ENCODE measurements at places on chromosomes 5 and 9.
A peak's percentile ranks its signal among the peaks of the same experiment; 100 is the strongest.

- no peak for DNase-seq
Measured at GRCh38 chr5:92553326-92553725, 1027.7 kb downstream of the NR2F1-AS1 start.

GRCh38 chr9:92846662-92847145, 31.1 kb downstream of the ZNF484 start:
- DNase-seq = no peak

DNA sequence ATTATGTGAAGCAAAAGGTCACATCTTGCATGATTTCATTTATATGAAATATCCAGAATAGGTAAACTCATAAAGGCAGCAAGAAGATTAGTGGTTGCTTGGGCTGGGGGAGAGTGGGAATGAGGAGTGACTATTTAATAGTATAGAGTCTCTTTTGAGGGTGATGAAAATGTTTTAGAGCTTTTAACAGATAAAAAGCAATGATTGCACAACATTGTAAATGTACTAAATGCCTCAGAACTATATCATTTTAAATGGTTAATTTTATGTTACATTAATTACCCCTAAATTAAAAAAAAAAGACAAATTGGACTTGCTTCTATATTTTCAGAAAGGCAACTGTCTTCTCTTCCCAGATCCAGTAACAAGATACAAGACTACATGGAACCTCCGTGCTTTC, 21.9 kb upstream of the TTC39B start:
- DNase-seq = no peak

DNA sequence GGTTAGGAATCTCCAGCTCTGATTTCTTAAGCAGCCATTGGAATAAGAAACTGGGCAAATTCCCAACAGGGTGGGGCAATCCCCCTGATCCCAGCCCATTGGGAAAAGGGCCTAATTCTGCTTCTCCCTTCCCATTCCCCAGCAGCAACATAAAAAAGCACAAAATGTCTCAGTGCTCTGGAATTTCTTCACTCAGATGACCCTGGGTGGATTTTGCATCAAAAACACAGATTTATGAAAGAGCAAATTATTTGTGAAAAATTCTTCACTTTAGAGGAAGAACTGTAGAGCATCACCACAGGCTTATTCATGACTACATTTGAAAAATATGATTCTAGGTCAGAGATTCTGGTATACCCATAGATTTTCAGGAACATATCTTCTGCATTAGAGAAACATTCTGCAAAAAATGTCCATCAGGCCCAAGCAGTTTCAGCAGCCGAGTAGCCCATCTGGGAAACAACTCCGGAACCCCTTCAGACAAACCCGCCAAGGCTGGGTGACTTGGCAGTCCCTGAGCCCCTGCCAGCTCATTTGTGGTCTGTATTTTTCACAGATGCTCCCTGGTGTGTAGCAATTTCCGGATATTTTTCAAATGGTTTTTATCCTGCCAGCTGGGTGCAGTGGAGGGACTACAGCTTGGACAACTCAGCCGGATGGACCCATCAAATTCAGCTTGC, 102.1 kb upstream of the RANBP3L start:
- no peak for DNase-seq

DNA sequence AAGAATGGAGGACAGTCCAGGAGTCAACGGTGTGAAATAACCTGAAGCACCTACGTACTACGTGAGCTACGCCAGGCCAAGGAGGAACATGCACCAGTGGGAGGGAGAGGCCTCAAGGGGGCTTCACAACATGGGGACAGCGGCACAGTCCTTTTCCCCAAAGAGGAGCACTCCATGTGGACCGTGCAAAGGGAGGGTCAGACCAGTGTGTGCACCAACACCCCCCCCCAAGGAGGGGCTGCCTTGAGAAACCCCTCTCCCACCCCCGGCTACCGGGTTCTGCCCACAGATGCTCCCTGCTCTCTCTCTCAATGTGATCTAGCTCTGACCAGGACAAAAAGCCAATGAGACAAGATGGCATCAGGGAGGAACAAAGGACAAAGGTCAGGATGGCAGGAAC, 68.6 kb downstream of the PRRT1B start:
- no peak for DNase-seq

DNA sequence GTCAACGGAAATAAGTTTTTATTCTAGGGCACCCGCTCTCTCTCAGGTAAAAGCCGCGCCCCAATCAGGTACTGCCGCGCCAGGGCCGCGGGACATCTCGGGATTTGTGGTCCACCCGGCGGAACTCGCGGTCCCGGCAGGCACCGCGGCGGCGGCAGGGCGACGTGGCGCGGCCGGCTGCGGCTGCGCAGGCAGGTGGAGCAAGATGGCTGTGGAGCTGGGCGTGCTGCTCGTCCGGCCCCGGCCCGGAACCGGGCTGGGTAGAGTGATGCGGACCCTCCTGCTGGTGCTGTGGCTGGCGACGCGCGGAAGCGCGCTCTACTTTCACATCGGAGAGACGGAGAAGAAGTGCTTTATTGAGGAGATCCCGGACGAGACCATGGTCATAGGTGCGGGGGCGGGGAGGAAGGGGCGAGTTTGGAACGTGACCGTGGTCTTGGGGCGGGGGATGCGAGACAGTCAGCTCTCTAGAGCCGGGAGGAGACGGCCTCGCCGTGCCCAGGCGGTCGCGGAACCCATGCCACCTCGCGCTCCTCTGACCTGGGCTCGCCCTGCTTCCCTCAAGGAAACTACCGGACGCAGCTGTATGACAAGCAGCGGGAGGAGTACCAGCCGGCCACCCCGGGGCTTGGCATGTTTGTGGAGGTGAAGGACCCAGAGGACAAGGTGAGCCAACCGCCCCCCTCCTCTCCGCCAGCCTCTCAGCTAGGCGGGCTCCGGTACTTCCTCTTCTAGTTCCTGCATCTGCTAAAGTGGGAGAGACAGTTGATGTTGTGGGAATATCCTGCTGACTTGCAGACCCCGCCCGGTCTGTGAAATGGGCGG, at the start of gene TMED9:
TSS of gene TMED9 (plus strand) at position 194 of the 825 bp plus-strand sequence. CDS start at position 206, 12 bp downstream.
- DNase-seq = peak; percentile 87

DNA sequence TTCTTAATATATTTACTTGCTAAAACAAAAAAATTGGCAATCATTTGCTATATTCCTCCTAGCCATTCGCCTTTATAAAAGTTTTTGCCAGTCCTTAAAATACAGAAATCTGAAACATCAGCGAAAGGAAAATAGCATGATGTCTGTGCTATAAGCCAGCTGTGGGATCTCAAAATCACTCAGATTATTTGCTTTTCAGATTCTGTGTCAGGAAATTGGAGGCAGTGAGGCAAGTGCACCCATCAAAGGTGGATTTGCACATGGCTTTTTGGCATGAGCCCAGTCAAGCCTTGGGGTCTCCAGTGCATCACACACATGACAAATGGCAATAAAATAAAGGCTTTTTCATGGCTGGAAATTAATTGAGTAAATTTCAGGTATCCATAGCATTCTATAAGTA, 196.8 kb upstream of the DAPK1 start:
- no peak for DNase-seq

GRCh38 chr5:120465436-120465961, 1.4 kb downstream of the PRR16 start:
- no peak for DNase-seq

- no peak for DNase-seq
Measured at GRCh38 chr5:83632874-83633273, 87.8 kb downstream of the HAPLN1 start.

GRCh38 chr5:65620021-65620420, 4.1 kb downstream of the TRIM23 start:
- no peak for DNase-seq

GRCh38 chr5:38533286-38534155, 22.9 kb downstream of the LIFR start:
- DNase-seq = no peak

DNA sequence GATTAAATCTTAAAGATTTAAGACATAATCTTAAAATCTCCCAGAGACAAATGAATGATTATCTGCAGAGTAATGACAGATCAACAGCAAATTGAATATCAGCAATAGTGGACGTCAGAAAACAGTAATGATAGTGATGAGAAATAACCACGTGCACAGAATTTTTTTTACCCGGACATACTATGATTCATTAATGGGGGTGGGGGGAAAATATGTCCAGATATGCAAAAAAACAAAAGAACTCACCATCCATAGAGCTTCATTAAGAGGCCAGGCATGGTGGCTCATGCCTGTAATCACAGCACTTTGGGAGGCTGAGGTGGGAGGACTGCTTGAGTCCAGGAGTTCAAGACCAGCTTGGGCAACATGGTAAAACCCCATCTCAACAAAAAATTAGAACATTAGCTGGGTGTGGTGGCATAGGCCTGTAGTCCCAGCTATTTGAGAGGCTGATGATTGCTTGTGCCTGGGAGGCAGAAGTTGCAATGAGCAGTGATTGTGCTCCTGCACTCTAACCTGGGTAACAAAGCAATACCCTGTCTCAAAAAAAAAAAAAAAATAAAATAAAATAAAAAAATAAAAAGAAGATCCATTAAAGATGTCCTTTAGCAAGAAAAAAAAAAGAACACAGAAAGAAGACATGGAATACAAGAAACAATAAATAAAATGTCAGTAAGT, 30.9 kb upstream of the SHOC1 start:
- no peak for DNase-seq

GRCh38 chr5:96113170-96113939, 151.7 kb upstream of the ELL2 start:
- DNase-seq = no peak

- no peak for DNase-seq
Measured at GRCh38 chr5:10702040-10702629, 58.9 kb downstream of the DAP start.

GRCh38 chr5:160542840-160543239, 121.2 kb downstream of the PTTG1 start:
- DNase-seq = no peak

DNA sequence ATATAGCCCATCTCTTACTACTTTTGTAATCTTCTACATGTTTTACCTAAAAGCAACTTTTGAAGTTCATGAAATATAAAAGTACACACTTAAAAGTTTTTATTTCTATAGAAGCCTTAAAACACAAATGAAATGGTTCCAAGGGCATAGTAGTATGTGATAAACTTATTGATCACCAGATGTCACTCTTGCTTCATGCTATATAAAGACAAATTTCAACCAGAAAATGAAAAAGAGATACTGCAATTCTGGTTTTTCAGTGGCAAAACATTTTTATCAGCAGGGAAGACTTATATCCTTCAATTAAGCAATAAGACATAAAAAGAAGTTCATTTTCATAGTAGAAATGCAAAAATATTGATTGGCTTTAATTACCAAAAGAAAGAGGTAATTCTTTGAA, 69.4 kb upstream of the FBXL17 start:
- DNase-seq = no peak

- no peak for DNase-seq
Measured at GRCh38 chr9:130276121-130276520, 10.6 kb downstream of the HMCN2 start.

DNA sequence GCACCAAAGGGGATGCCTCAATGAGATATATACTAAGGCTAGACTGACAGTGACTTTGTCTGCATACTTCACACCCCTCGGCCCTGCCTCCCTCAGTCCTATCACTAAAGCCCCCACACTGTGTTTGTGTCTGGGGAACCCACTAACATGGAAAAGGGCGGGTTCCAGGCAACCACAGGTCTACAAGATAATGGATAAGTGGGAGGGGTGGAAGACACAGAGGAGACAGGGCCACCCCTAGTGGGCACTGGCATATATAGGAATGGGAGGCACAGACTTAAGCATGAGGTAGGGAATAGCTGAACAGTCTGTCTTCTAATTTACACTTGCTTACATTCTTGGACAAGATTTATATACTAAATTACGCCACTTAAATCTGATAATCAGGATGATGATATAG, 74.0 kb downstream of the SLIT3 start:
- DNase-seq = no peak

GRCh38 chr9:12956261-12956660, 181.4 kb downstream of the LURAP1L start:
- DNase-seq = no peak

GRCh38 chr5:66138637-66139317, 5.3 kb upstream of the SREK1 start:
- no peak for DNase-seq

GRCh38 chr9:109901201-109901600, 121.2 kb downstream of the PALM2AKAP2 start:
- DNase-seq = no peak

DNA sequence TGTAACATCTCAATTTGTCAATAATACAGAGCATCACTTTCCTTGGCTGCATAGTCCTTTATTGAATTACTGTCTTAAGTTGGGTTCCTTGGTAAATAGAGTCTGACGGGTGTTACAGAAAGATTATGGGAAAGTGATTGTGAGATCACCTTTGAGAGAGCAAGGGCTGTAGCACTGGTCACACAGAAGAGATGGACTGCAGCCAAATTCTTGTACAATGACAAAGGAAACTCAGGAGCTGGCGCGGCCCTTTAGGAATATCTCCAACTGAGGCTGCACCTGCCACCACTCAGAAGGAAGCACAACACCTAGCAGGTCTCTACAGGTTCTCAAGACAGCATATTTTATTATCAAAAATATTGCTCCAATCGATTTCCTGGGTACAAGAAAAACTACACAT, 350.0 kb upstream of the ISL1 start:
- DNase-seq = no peak

- DNase-seq = no peak
Measured at GRCh38 chr9:8769153-8769552, 969.6 kb upstream of the DMAC1 start.

DNA sequence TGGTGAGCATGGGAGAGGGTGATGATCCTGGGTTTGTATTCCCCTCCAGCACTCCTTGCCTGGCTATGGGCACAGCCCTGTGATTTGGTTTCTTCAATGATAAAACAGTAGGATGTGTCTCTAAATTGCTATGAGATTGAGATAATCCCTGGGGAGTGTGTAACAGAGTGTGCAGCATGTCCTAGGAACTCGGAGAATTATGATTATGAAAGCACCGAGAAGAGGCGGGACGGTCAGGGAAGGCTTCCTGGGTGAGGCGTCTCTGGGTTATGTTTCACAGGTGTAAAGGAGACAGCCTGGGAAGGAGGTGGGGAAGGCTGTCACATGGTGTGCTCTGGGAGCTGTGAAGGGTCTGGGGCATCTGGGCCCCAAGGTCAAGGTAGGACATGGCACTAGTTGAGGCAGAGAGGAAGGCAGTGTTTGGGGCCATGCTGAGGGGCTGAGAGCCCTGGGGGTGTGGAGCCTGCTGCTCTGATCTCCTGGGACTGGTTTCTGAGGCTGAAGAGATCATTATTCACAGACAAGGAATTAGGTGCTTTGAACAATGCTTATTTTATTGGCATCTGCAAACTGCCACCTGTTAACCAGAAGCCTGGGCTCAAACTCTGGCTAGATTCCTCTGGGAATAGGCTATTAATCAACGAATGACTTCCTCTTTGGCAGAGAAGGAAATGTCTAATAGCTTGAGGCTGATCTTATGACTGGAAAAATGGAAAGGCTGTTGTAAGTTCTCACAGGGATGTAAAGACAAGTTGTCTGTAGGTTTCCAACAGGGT, 73.8 kb upstream of the IL12B start:
- DNase-seq = no peak
